GM23338 (cell line): ENCODE measurements at places on chromosomes 5 and 9. TPM values are rescaled to one million over a fixed set of nuclear protein-coding genes. Genes with fewer than 3 reads are reported as not detected.
A peak's percentile ranks its signal among the peaks of the same experiment; 100 is the strongest.

The COL27A1 gene
- total RNA-seq: 12.9 and 18.0 TPM in 2 replicates

DNA sequence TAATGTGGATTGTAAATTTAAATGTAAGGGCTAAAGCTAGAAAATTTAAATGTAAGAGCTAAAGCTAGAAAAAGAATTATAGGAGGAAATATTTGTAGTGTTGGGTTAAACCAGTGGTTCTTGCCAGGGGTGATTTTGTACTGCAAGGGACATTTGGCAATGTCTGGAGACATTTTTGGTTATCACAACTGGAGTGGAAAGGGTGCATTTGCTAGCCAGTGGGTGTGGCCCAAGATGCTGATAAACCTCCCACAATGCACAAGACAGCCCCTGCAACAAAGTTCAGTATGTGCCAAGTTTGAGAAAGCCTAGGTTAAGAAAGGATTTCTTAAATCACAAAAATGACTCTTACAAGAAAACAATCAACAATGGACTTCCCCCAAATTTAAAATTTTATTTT, 31.6 kb upstream of the ELL2 start:
- DNase-seq: no peak
- no peak overlapping the region for H3K27ac ChIP-seq
- H3K4me1 ChIP-seq: no peaks in the 10 kb centered on the region
- H3K36me3 ChIP-seq: no peaks in the 10 kb centered on the region

DNA sequence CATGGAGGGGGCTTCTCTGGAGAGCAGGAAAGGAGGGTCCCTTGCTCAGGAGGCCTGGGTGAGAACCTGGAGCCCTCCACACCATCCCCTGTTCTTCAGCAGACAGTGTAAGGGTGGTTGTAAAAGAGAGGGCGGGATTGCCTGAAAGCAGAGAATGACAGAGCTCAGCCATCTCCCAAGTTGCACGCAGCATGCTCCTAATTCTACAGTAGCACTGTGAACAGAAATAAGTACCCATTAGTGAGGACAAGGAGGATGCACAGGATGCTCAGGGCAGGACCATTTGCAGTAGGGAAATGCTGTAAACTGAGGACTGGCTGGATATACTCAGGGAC, 8.4 kb downstream of the CCDC69 start:
- peaks cover 4% of the 10 kb centered on the region; the same call in 1 of the 2 replicates for H3K4me1 ChIP-seq
- no peaks in the 10 kb centered on the region for H3K27me3 ChIP-seq
- no peak overlapping the region for H3K27ac ChIP-seq
- DNase-seq: no peak
- H3K36me3 ChIP-seq: no peaks in the 10 kb centered on the region

- DNase-seq: no peak
- H3K4me1 ChIP-seq: peaks cover 18% of the 10 kb centered on the region
- H3K27me3 ChIP-seq: no peaks in the 10 kb centered on the region
- no peaks in the 10 kb centered on the region for H3K36me3 ChIP-seq
- no peak overlapping the region for H3K4me3 ChIP-seq
- no peak overlapping the region for H3K27ac ChIP-seq
Measured at GRCh38 chr5:121693864-121694263, 157.8 kb upstream of the FTMT start.

DNA sequence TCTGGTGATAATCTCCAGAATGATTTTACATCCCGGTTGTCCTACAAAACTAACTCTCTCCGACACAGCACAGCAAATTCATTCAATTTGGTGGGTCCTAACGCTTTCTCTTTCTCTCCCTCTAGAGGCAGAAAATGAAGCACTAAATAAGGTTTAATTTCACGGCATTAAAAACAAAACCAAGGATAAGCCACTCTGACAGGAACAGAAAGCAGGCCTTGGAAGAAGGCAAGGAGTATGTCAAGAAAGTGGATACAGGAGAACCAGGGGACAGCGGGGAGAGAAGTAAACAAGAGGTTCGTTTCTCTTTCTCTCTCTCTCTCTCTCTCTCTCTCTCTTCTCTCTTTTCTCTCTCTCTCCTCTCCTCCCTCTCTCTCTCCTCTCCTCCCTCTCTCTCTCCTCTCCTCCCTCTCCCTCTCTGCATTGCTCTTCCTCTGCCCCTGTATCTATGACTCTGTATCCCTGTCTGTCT, 49.8 kb downstream of the EBF1 start:
- H3K27me3 ChIP-seq: peaks cover 81% of the 10 kb centered on the region
- no peak overlapping the region for H3K27ac ChIP-seq
- no peaks in the 10 kb centered on the region for H3K36me3 ChIP-seq
- peaks cover 30% of the 10 kb centered on the region for H3K4me1 ChIP-seq
- H3K4me3 ChIP-seq: no peak overlapping the region
- DNase-seq: peak; percentile 51

The TMC1 gene
- 0.54 and 1.2 TPM in 2 replicates for total RNA-seq

The SUSD1 gene
- total RNA-seq: 5.1 and 6.4 TPM in 2 replicates

The MYMK gene
- not detected in 2 replicates for total RNA-seq

DNA sequence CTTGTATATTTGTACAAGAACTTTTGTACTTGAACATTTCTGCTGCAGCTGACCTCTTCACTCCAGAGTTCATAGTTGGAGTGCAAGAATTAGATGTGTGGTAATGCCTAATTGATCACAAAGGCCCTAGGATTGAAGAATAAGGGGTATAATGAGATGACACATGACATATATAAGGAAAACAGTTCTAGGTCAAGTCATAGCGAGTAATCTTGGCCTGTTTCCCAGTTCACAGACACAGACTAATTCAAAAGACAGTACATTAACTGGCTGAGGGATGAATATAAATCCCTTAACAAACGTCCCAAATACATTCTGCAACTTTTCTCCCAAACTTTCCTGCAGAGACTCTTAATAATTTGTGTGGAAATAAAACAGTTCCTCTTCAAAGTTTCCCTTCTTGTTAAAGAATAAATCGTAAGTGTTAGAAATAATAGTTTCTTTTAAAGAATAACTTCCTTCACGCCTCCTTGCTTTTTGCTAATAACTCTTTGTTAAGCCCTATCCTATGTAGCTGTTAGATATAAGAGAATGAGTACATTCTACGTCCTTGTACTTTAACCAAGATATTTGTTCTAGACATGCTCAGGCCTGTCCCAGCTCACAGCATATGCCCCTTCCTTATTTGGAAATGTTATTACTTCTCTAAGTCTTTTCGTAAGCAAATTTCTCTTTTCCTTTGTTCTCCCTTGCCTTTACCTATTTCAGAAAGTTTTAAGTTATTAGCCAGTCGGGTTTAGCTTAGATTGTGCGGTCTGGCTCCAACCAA, 556.4 kb upstream of the CTNND2 start:
- H3K27ac ChIP-seq: no peak overlapping the region
- DNase-seq: no peak
- no peaks in the 10 kb centered on the region for H3K27me3 ChIP-seq
- no peaks in the 10 kb centered on the region for H3K36me3 ChIP-seq

The PCDHB6 gene
- 0.23 and 0.52 TPM in 2 replicates for total RNA-seq

GRCh38 chr9:26193237-26193636, 515.0 kb upstream of the TUSC1 start:
- no peak for DNase-seq
- no peak overlapping the region for H3K27ac ChIP-seq
- no peaks in the 10 kb centered on the region for H3K4me1 ChIP-seq
- H3K4me3 ChIP-seq: no peak overlapping the region
- H3K36me3 ChIP-seq: no peaks in the 10 kb centered on the region; the same call in 1 of the 2 replicates

DNA sequence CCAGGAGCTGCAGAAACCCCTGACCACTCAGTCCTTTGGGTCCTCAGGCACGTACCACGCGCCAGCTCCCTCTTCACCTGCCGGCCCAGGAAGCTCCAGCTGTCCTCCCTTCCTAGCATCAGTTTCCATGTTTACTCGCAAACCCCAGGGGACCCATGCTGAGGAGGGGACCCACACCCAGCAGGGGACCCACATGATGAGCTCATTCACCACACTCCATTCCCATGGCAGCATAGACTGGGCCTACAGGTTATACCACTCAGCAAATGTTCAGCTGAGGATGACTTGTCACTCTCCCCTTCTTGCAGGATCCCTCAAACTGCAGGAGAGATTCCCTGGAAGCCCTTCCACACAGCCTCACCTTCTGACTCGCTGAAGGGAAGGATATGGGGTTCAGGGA, 73.5 kb upstream of the GALNT10 start:
- H3K36me3 ChIP-seq: no peaks in the 10 kb centered on the region
- DNase-seq: no peak
- no peaks in the 10 kb centered on the region for H3K27me3 ChIP-seq

The GABBR2 gene
- total RNA-seq: 0.50 and 1.3 TPM in 2 replicates

GRCh38 chr9:113919871-113920270, 43.8 kb downstream of the ZNF618 start:
- no peaks in the 10 kb centered on the region for H3K36me3 ChIP-seq
- H3K27ac ChIP-seq: no peak overlapping the region
- no peak overlapping the region for H3K4me3 ChIP-seq
- no peaks in the 10 kb centered on the region for H3K27me3 ChIP-seq
- DNase-seq: peak; percentile 44
- no peaks in the 10 kb centered on the region for H3K4me1 ChIP-seq

DNA sequence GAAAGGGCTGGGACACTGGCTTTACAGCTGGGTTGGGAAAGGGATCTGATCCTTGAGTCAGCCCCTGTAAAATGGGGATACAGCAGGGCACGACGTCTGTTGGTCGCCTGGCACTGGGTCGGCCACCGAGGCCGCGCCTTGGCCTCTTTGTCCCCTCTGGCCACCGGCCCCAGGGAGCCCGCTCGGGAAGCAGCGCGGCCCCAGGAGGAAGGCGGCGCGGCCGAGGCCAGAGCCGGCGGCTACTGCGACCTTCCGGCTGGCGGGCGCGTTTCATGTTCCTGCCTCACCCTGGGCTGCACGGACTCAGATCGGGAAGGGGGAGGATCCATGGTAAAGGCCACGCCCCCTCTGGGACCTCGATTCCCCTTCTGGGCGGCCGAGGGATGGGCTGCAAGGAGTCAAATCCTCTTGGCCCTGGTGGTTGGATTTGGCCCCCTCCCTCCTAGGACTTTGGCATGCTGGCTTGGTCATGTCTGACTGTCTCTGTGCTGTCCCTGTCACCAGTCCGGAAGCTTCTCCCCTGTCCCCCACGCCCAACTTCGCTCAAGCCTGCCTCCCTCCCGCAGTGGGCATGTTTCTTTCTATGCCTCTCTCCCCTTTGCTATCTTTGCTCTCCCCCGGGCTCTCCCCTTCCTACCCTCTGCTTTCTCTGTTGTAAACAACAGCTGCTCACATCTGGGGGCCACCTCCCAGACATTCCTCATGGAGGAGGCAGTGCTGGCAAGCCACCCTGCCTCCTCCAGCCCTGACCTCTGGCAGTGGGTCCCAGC, 25.8 kb downstream of the FPGS start:
- DNase-seq: peak; percentile 99
- peak overlapping the region; percentile 53 for H3K4me3 ChIP-seq
- H3K27me3 ChIP-seq: peaks cover 12% of the 10 kb centered on the region; the same call in 1 of the 2 replicates
- H3K27ac ChIP-seq: peak overlapping the region; percentile 75
- no peaks in the 10 kb centered on the region; the same call in 1 of the 2 replicates for H3K36me3 ChIP-seq
- peaks cover 8% of the 10 kb centered on the region for H3K4me1 ChIP-seq

DNA sequence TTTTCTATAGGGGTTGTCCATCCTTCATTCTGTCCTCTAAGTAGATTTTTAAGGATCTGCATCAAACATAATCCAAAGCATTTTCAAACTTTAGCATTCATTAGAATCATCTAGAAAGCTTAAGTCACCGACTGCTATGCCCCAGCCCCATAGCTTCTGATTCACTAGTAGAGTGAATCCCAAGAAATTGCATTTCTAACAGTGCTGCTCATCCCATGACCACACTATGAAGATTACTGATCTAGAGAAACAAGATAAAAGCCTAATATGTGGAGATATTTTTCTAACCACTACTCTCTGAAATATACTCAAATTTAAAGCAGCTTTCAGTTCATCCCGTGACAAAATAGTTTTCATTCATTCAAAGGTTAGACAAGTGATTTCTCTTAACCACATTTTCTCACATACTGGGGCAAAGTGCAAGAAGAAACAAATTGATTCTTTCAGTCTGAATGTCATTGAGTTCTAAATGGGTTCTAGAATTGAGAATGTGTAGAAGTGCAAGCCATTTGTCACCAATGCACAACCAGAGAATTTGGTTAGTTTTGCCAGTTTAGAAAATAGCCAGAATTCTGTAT, 286.9 kb upstream of the CD180 start:
- H3K36me3 ChIP-seq: no peaks in the 10 kb centered on the region
- no peak overlapping the region for H3K27ac ChIP-seq
- H3K27me3 ChIP-seq: no peaks in the 10 kb centered on the region
- H3K4me1 ChIP-seq: no peaks in the 10 kb centered on the region
- no peak for DNase-seq
- no peak overlapping the region for H3K4me3 ChIP-seq

The LIFR gene
- total RNA-seq: 20.5 and 25.2 TPM in 2 replicates

GRCh38 chr9:134678666-134679443, 37.3 kb downstream of the COL5A1 start:
- H3K4me1 ChIP-seq: no peaks in the 10 kb centered on the region
- no peak overlapping the region for H3K27ac ChIP-seq
- DNase-seq: no peak
- no peaks in the 10 kb centered on the region for H3K27me3 ChIP-seq
- no peaks in the 10 kb centered on the region for H3K36me3 ChIP-seq

The PCDHGA10 gene
- 3.4 and 6.5 TPM in 2 replicates for total RNA-seq

GRCh38 chr9:77968506-77968905, 63.1 kb downstream of the GNAQ start:
- no peaks in the 10 kb centered on the region for H3K36me3 ChIP-seq
- H3K27me3 ChIP-seq: no peaks in the 10 kb centered on the region
- DNase-seq: no peak
- H3K27ac ChIP-seq: no peak overlapping the region
- peaks cover 20% of the 10 kb centered on the region for H3K4me1 ChIP-seq
- no peak overlapping the region for H3K4me3 ChIP-seq

DNA sequence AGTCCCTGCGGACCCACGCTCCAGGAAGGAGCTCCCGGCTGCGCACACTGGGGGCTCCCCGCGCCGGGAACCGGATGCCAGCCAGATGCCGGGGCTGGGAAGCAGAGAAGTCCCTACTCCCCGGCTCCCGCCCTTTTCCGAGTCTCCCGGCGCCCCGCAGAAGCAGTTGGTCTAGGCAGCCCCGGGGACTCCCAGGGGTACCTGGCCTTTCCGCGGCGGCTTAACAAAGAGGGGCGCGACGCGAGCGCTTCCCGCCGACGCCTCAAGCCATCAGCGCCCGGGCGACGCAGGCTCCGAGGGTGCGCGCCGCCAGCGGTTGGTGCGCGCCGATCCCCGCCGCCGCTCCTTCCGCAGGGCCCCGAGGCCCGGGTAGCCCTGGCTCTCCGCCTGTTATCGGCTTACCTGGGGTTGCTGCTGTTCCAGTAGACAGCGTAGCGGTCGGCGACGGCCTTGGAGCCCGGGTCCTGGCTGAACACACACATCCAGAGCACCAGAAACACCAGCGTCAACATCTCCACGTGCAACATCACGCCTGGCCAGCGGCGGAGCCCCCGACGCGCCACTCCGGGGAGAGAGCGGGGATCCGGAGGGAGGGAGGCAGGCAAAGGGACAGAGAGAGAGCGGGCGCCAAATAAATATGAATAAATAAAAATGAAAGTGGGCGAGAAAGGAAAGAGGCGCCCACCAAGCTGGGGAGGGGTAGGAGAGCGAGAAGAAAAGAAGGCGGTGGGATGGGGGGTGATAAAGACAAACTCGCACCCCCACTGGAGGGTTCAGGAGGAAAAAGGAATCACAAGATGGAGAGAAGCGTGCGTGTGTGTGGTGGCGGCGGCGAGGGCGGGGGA, 428 bp downstream of the EFNA5 start:
- no peaks in the 10 kb centered on the region for H3K36me3 ChIP-seq
- H3K4me3 ChIP-seq: peak overlapping the region; percentile 86
- peaks cover 42% of the 10 kb centered on the region for H3K27me3 ChIP-seq
- no peak overlapping the region for H3K27ac ChIP-seq
- peaks cover 17% of the 10 kb centered on the region for H3K4me1 ChIP-seq
